LHCN-M2 (cell line): ENCODE measurements at places on chromosomes 5 and 9. TPM values are rescaled to one million over a fixed set of nuclear protein-coding genes. Genes with fewer than 3 reads are reported as not detected.

The LHX6 gene
- 0.06 TPM in 1 of 2 replicates, not detected in the other for total RNA-seq

The HTR1A gene
- total RNA-seq = not detected in 2 replicates

The WWC1 gene
- total RNA-seq = 0.29 and 0.96 TPM in 2 replicates

The ENTPD2 gene
- total RNA-seq = not detected in 2 replicates

The ADAMTS16 gene
- total RNA-seq = 1.6 and 2.6 TPM in 2 replicates

The ENC1 gene
- total RNA-seq = 56.6 and 60.3 TPM in 2 replicates

The EFNA5 gene
- total RNA-seq = 7.2 and 13.1 TPM in 2 replicates

The INSL6 gene
- total RNA-seq = not detected in 2 replicates

The FOXI1 gene
- total RNA-seq = not detected in 2 replicates

The ECM2 gene
- 0.38 and 0.92 TPM in 2 replicates for total RNA-seq

The CCNI2 gene
- total RNA-seq = 0.06 TPM in 1 of 2 replicates, not detected in the other

The UNC13B gene
- 17.0 and 18.3 TPM in 2 replicates for total RNA-seq

The STC2 gene
- total RNA-seq = 1,426 and 2,025 TPM in 2 replicates

The SNCB gene
- 0.83 and 2.0 TPM in 2 replicates for total RNA-seq

The UBAP2 gene
- 16.2 and 18.5 TPM in 2 replicates for total RNA-seq

The DENND4C gene
- 29.3 and 32.0 TPM in 2 replicates for total RNA-seq

The F12 gene
- 3.1 and 3.6 TPM in 2 replicates for total RNA-seq

The DMGDH gene
- total RNA-seq = 0.13 and 0.17 TPM in 2 replicates

DNA sequence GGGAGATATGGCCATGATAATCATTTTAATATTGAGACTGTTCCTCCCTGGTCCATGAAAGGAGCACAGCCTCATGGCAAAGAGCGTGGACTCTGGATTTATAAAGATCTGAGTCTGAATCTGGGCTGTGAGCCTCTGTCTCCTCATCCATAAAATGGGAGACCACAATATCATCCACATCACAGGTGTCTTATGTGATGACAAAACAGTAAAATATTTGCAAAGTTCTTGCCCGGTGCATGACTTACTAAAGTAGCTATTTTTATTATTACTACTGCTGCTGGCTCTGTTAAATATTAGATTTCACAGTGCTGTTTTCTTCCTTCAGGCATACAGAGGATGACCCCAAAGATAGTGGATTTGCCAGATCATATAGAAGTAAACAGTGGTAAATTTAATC lies 74.1 kb downstream of the TEK start:
- no peak for DNase-seq

GRCh38 chr9:81141961-81142360 lies 547.4 kb downstream of the TLE1 start:
- DNase-seq = no peak

GRCh38 chr9:87513161-87513560 lies 15.5 kb downstream of the DAPK1 start:
- DNase-seq = no peak

DNA sequence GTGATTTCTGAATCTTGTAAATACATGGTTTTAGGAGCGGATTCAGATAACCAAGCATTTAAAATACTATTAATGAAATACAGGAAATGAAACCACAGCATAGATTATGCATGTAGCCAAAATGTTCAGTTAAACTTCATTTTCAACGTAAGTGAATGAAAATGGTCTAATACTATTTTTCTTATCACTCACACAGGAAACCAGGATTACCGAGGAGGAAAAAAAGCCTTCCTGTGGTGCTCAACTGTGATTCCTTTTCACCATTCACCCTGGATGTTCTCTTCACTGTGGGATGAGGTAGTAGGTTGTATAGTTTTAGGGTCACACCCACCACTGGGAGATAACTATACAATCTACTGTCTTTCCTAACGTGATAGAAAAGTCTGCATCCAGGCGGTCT lies 83.4 kb upstream of the ZNF169 start:
- DNase-seq = no peak

- DNase-seq = no peak
These were observed 60.5 kb upstream of the ENTREP1 start for GRCh38 chr9:69264526-69264925.

DNA sequence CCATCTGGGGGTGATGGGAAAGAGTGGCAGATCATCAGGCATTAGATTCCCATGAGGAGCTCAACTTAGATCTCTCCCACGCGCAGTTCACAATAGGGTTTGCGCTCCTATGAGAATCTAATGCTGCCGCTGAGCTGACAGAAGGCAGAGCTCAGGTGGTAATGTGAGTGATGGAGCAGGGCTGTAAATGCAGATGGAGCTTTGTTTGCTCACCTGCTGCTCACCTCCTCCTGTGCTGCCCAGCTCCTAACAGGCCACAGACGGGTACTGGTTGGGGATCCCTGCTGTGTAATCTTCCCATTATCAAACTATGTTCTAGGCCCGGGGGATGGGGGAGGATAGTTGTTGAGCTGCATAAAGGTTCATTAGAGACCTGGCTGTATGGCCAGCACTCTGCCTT lies 58.4 kb downstream of the UGCG start:
- no peak for DNase-seq

DNA sequence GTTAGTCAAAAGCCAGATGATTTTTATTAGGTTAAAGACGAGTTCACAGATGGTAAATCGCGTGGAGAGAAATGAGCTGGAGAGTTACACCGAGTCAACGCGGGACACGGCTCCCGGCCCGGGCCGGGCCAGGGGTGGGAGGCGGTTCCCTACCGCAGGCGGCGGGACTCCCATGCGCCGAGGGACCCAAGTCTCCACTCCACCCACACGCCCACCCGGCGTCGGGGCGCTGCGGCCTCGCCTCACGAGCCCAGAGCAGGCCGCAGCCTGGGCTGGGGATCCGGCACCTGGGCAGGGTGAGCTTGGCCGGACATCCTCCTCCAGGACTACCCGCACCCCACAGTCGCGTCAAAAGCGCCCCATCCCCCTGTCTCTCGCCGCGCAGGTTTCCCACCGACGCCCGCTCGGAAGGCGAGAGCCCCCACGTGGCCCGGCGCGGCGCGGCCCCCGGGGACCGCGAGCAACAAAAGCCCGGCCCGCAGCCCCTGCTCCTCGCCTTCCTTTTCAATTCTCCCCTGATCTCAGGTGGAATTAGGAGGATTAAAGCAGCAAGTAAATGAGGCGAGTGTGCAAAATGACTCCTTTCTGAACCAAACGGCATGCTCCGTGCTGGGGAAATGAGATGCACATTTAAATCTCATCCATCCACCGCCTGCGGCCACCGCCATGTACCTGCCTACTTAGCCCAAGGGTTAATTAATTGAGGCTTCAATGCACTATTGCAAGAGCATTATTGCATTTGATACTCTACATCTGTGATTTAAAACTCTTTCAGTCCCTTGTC lies 196.5 kb upstream of the TBCA start:
- DNase-seq = no peak

DNA sequence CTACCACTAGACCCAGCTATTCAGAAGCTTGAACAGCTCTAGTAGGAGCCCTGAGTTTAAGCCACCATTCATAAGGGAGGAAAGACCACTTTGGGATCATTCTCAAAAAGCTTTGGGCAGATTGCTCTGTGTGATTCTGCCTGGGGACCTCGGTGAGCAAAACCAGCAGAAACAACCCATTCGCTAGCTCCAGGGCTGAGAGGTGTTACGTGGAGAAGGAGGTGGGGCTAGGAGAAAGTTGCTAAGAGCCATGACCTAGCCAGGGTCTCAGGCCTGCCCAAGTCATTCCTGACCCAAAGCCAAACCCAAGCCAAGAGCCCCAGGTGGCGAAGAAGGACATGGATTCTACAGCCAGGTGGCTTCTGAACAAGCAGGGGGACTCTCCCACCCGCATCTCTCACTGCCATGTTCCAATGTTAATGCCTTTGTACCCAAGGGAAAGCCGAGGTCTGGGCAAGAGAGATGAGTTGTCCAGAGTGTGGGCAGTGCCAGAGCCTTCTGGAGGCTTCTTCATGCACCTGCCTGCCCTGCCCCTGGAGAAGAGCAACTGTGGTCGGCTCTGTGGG lies 4.0 kb upstream of the BARHL1 start:
- DNase-seq = no peak

DNA sequence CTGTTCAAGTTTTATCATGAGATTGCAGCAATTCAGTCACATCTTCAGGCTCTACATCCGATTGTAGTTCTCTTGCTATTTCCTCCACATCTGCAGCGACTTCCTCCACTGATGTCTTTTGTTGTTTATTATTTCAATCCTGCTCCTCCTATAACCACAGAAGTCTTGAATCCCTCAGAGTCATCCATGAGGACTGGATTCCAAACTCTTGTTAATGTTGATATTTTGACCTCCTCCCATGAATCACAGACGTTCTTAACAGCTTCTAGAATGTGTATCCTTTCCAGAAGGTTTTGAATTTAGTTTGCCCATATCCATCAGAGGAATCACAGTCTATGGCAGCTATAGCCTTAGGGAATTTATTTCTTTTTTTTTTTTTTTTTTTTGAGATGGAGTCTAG lies 3.6 kb downstream of the FBXO38 start:
- DNase-seq = peak; percentile 78

DNA sequence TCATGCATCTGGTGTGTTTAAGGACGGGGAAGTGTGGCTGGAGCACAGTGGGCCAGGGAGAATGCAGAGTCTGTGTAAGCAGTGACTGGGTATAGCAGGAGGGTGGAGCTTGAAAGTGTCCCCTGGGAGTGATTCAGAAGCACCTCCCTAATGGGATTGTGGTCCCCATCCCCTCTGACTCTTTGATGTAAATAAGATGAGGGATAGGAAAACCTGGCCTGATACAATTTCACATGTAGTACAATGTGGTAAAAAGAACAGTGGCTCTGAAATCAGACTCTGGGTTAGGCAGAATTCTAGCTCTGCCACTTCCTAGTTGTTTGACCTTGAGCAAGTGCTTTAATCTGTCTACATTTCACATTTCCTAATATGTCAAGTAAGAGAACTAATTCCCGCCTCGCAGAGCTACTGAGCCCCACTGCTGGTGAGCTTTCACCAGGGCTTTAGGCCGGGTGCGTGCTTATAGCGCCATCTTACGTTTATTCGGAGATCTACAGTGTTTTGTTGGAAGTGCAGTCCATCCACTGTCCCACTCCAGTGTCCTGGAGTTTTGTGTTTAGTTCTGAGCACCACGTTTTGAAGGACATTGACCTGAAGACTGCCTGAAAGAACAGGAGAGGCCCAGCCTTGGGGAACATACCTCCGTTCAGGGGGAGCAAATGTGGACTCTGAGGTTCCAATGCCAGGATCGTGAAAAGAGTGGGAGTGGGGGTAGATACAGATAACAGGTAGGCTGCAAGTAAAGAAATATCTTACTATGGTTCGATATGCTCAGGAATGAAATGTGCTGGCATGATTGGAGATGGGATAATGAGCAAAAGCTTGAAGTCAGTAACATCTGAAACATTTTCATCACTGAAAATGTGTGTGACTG lies 51.2 kb upstream of the TESK1 start:
- peak; percentile 83 for DNase-seq

GRCh38 chr5:156879665-156880285 lies 29.7 kb downstream of the PPP1R2B start:
- DNase-seq = no peak

- no peak for DNase-seq
These were observed 16.5 kb downstream of the TPPP start for GRCh38 chr5:676699-677076.

- DNase-seq = no peak
These were observed 77.7 kb upstream of the NFIB start for GRCh38 chr9:14391620-14392019.

DNA sequence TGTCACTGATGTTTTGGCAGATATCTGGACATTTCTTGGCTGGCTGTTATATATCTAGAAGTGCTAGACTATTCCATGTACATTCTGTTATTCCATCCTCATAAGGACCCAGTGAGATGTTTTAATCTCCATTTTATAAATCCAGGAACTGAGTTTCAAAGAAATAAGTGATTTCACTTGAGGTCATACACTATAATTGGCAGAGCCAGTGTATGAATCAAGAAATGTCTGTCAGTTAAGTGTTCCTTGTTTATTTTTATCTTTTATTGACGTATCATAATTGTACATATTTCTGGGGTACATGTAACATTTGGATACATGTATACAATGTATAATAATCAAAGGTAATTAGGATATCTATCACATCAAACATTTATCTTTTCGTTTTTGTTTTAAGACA lies 338.3 kb upstream of the KLF4 start:
- no peak for DNase-seq

DNA sequence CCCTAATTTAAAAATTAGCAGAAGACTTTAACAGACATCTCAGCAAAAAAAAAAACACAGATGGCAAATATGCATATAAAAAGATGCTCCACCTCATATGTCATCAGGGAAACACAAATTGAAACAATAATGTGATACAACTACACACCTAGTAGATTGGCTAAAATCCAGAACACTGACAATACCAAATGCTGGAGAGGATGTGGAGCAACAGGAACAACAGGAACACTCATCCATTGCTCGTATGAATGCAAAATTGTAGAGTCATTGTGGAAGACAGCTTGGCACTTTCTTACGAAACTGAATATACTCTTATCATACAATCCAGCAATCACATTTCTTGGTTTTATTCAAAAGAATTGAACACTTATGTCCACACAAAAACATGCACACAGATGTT lies 22.1 kb downstream of the MCIDAS start:
- no peak for DNase-seq

GRCh38 chr9:34985311-34985899 lies 4.1 kb upstream of the DNAJB5 start:
- peak; percentile 61 for DNase-seq

GRCh38 chr5:79508354-79508753 lies 5.6 kb downstream of the HOMER1 start:
- DNase-seq = no peak

DNA sequence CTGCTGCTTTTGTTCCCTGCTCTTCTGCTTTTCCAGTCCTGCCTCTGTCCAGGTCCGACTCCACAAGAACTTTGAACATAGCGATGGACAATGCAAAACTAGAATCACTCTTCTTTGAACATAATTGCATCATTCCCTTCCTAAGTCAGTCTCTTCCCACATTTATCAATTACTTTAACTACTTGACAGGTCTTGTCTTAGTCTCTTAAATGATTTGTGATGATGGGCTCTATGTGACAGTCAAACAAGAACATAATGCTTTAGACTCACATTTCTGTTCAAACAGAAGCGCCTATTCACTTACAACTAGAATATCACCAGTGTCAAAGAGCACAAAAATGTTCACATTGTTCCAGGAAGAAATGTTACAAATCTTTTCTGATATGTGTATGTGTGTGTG lies 278.1 kb downstream of the SH3GL2 start:
- no peak for DNase-seq

DNA sequence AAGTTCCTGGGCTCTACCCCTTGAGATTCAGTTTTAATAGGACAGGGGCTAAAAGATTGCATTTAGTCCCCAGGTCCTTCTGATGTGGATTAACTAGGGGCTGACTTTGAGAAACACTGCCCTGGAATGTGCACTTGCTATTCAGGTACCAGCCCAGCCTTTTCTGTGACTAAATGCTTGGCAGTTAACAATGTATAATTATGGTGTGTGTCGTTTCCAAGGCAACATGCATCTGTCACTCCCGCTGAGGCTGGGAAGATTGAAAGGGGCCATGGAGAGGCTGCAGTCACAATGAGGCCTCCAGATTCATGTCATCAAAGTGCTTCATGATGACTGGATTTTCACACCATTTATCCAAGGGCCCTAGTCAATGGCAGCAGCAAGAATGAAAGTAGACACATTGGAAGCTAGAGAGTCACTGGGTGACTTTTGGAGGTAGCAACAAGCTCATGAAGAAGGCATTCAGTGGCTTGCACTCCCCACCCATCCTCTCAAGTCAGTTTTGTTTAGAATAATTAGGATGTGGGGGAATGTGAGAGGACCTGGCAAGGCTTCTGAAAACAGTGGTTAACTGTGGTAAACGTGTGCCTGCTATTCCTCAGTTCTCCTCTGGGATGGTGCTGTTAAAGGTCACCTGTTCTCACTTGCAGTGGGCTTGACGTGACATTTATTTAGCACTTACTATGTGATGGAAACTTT lies 28.3 kb downstream of the RAI14 start:
- DNase-seq = peak; percentile 55
